ENCODE measurements at places on chromosomes 7 and 10.

GRCh38 chr10:131790021-131790420, 110.8 kb upstream of the PPP2R2D start:
- no peak for DNase-seq

DNA sequence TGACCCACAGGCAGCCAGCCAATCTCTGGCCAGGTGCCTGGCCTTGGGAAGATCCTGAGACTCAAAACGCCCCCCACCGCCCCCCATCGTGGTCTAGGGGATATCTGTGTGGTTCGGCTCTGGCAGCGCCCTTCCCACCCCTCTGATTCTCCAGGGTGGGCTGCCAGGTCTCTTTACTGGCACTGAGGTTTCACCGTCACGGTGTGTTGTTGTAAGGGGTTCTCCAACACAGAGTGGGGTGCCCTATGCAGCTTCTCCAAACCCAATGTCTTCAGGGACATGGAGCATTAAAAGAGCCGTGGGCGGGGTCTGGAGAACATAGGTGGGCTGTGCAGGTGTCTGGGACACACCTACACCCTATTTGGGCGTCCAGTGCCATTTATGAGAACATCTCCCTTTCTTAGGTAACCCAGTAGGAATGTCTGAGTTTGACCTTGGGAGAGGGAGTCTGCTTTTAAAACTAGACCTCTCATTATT, 1.5 kb downstream of the MAFK start:
- DNase-seq, result no peak

DNA sequence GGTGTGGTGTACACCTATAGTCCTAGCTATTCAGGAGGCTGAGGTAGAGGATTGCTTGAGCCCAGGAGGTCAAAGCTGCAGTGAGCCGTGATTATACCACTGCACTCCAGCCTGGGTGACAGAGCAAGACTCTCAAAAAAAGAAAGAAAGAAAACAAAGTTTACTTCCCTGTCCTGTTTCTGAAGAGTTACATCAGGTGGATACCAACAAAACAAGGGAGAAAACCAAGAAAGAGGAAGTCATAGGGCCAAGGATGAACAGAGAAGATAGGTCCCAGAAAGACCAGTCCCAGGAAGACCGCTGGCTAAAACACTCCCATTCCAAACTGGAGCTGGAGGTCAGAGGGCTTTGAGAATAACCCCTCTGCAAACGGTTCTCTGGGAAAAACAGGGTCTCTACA, 13.5 kb downstream of the MACROH2A2 start:
- no peak for DNase-seq

DNA sequence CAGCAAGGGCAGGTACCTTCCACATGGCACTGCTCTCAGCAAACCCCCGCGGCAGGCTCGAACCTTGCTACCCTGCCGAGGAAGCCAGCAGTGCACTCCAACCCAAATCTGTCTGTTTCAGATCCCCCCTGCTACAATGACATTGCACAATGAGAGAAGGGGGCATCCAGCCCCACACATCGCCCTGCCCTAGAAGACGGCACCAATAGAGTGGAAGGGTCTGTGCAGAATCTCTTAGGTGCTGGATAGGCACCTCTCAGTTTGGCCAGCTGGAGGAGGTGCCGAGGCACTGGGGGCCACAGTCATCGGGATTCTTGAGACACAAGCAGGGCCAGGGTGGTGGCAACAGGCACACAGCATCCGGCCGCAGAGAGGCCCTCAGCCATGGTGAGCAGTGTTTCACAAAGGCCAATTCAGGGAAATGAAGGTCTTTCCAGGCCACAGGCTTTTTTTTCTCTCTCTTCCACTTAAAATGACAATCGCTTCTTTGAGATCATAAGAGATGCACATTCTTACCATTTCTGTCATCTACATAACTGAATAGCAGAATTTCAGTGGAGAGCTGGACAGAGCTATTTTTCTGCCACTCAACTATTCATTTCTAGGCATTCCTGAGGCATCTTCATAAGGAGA, 281.3 kb downstream of the TNS3 start:
- no peak for DNase-seq

GRCh38 chr7:35802649-35803048, 1.8 kb downstream of the SEPTIN7 start:
- no peak for DNase-seq

- DNase-seq, result no peak
Measured at GRCh38 chr7:20005081-20005480, 212.1 kb downstream of the MACC1 start.

GRCh38 chr7:99365318-99366141, 9.0 kb upstream of the ARPC1B start:
- DNase-seq, result peak; percentile 37

DNA sequence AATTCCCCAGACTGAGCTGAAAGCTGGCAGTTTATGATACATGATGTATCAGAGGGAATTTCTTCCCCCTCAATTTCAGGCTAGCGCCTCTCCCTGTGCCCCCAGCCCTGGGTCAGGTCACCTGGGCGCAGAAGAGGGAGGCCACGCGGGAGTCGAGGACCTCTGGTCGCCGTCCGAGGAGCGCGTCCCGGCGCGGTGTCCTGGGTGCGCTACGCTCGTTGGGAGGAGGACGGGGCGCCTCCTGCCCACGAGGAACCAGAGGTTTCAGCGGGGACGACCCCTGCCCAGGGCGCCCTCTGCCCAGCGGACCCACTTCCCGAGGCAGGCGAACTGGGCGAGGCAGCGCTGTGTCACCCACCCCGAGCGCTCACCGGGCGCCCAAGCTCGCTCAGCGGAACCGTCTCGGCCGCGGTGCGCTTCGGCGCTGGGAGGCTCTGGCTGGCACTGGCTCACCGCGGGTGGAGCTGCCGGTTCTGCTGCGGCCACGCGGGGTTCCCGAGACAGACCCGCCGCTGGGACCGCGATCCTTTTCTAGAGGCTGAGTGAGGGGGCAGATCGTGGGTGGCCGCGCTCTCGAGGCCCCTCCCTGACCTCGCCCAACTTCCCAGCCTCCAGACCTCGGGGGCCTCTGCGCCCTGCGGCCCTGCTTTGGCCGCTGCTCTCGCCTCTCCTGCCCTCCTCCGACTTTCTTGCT, at the start of gene FAM237B:
TSS of gene FAM237B (minus strand) at position 504 of the 694 bp plus-strand sequence. CDS start 1,556 bp downstream, outside the sequence.
- DNase-seq, result no peak

DNA sequence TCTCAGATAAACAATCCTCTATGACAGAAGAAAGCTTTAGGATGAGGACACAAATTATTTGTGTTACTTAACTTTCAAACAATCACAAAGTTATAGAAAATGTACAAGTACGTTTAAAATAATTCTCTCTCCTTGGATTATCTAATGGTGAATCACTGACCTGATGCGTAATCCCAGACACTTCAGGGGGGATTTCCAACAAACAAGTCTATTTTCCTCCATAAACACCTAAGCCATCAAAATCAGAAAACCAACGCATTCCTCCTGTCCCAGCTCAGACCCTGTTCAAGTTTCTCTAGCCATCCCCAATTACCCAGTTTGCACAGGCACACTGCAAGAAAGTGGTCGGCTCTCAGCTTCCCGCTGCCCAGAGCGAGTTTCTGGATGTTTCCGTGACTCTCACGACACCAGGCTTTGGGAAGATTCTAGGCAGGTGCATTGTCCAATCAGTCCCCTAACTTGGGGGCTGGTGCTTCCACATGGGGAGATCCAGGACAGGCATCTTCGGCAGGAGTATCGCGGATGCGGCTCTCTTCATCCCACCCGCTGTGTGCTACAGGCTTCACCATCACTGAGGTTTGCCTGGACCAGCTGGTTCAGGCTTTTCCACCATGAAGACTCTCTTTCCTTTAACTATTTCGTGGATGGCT, 200.0 kb downstream of the ZMYND11 start:
- DNase-seq, result no peak

- no peak for DNase-seq
Measured at GRCh38 chr10:88205842-88206446, 342.5 kb downstream of the PTEN start.

- DNase-seq, result no peak
Measured at GRCh38 chr10:79437111-79437814, 8.2 kb downstream of the ZCCHC24 start.

- no peak for DNase-seq
Measured at GRCh38 chr7:5636446-5636835, 145.0 kb downstream of the RNF216 start.

GRCh38 chr10:28276384-28276783, 26.5 kb downstream of the MPP7 start:
- no peak for DNase-seq

DNA sequence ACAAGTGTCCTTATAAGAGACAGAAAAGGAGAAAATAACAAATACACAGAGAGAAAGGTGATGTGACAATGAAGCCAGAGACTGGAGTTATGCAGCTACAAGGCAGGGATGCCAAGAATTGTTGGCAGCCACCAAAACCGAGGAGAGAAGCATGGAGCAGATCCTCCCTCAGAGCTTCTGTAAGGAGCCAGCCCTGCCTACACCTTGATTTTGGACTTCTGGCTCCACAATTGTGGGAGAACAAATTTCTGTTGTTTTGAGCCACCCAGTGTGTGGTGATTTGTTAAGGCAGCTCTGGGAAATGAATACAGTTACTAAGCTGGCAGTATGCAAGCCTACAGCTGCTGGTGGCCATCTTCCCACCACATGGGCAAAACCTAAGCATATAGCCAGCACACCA, 163.6 kb downstream of the GRM8 start:
- no peak for DNase-seq

GRCh38 chr10:121791761-121792160, 136.1 kb downstream of the ATE1 start:
- no peak for DNase-seq

DNA sequence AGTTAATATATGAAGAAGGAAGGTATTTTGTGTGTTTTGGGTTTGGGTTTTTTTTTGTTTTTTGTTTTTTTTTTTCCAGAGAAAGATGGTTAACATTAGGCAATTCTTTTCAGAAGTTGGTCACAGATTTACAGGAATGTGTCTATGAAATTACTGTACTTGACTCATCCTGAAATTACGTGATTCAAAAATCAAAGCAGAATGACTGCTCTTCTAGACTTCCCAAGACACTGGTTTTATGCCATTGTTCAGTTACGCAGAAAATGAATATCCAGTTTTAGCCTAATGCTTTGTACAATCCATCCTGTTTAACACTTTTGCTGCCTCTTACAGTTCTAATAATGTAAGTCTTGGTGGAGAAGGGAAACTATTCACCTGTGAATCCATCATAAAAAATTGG, 39.7 kb upstream of the CELF2 start:
- no peak for DNase-seq

- no peak for DNase-seq
Measured at GRCh38 chr10:78963074-78964034, 105.4 kb upstream of the ZMIZ1 start.

DNA sequence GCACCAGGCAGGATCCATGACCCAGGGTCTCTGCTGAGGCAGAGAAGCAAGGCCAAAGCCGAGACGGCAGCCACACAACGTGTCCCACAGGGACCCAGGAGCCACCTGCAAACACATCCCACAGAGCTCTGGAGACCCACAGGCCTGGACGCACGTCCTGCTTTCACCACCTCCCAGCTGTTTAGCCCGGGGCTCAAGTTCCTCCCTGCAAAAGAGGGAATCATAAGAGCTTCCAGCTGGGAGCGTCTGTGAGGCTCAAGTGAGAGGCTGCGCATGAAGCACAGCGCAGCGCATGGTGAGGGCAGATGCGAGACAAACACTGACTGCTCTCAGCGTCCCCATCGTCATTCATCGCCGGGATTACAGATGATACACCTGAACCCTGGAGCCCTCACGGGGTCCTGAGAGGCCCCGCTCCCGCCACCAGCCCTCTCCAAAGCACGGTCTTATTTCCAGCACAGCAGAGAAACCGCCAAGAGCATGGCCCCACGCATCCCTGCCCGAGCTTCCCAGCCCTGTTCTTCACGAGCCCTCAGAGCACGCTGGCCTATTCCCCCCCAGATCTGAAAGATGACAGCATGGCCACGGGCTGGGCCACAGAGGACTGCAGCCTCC, 88.7 kb downstream of the MAD1L1 start:
- no peak for DNase-seq

GRCh38 chr10:101967119-101967518, 88.9 kb downstream of the ARMH3 start:
- DNase-seq, result no peak

DNA sequence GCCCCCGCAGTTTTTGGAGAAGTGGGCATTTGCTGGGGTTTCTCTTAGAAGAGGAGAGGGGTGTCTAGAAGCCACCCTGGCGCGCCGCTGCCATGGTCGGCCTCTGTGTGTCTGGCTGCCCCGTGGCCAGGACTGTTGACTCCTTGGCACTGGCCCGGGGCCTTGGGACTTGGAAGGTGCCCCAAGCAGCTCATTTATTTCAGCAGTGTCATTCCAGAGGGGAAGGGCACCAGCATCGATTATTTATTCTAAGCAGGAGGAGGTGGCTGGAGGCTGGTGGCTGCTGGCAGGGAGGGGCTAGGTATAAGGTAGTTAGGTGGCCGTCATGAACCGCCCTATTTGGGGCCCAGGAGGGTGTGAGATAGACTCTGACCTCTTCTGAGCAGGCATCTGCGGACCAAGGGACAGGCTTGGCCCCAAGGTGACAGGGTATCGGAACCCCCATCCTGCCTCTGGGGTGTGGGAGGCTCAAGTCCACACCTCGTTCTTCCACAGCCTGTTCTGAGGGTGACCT, 1.6 kb downstream of the GTF2IRD1 start:
- DNase-seq, result no peak

GRCh38 chr10:87579563-87579962, 74.9 kb downstream of the MINPP1 start:
- no peak for DNase-seq

GRCh38 chr10:62414359-62414758, 40.2 kb downstream of the ZNF365 start:
- DNase-seq, result no peak

GRCh38 chr10:48364659-48365405, 58.4 kb downstream of the MAPK8 start:
- no peak for DNase-seq

GRCh38 chr7:72032934-72033333, 379.2 kb downstream of the CALN1 start:
- DNase-seq, result no peak

- DNase-seq, result peak; percentile 23
Measured at GRCh38 chr10:6382081-6382480, 179.3 kb downstream of the PFKFB3 start.

DNA sequence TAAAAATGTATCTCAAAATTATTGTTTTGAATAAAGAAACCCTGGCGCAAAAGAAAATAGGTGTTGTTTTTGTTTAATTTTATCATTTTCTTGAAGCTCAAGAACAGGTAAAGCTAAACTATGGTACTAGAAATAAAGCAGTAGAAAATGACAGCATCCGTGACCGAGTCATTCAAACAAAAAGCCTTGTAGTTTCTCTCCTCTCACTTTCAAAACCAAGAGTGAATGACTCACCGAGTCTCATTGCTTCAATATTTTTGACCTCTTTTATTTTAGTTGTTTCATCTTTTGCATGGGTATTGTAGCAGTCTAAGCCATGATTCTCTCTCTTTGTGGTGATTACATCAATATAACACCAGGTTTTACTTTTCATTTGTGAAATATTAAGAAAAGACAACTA, 396.5 kb downstream of the POM121L12 start:
- no peak for DNase-seq

- DNase-seq, result no peak
Measured at GRCh38 chr10:100519311-100520051, at the start of gene SEC31B. TSS of gene SEC31B (minus strand) at chr10:100519861. CDS start at chr10:100516952, 2,909 bp downstream.

Data from stimulated activated CD4-positive, alpha-beta T cell treated with anti-CD3 and anti-CD28 coated beads, Interleukin-1b, Interleukin-23, amount 100 ng/mL, for 24 hours (primary cell).